CD8-positive, alpha-beta memory T cell (primary cell): ENCODE measurements at places on chromosomes 5 and 9. TPM values are rescaled to one million over a fixed set of nuclear protein-coding genes. Genes with fewer than 3 reads are reported as not detected.

- no peak for DNase-seq
Measured at GRCh38 chr9:96217294-96217707, 84.7 kb downstream of the HSD17B3 start.

GRCh38 chr5:135034236-135034962, 371 bp upstream of the PITX1 start:
- DNase-seq: no peak

- no peak for DNase-seq
Measured at GRCh38 chr5:39794513-39795210, 369.9 kb upstream of the DAB2 start.

GRCh38 chr9:6843742-6844141, 86.0 kb downstream of the KDM4C start:
- no peak for DNase-seq

DNA sequence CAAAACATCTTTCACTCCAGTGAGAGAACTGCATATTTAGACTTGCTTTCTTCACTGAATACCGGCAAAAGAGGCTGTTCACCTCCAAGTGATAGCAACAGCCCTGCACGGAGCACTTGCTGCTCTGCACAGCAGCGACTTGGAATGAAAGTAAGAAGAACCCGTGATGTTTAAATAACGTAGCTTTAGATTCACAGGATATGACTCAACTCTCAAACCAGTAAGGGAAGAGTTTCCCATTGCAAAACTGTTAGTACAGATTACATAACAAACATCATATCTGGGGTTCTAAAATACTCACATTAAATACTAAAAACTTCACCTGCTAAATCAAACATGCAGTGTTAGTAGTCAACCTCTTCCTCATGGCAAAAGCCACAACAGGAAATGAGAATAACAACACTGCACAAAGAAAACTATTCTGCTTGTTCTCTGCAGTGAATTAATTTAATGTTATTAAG, 203.4 kb downstream of the MCTP1 start:
- no peak for DNase-seq

DNA sequence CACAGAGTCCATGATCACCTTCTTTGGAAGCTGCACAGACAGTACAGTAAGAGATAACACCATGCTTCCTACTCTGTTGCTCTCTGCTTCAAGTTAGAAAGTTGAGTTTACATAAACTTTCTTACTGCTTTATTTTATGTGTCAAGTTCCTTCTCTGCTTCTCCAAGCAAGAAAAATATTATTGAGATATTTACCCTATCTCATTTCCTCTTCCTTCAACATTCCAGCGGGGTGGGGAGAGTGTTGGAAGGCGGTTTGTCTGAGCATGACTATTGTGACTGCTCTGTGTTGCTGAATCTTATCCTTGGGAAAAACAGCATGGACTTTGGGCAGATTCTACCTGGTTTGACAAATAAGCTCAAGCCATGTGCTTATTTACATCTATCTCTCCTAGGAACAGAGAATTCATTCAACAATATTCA, 66.9 kb upstream of the EPB41L4A start:
- no peak for DNase-seq

DNA sequence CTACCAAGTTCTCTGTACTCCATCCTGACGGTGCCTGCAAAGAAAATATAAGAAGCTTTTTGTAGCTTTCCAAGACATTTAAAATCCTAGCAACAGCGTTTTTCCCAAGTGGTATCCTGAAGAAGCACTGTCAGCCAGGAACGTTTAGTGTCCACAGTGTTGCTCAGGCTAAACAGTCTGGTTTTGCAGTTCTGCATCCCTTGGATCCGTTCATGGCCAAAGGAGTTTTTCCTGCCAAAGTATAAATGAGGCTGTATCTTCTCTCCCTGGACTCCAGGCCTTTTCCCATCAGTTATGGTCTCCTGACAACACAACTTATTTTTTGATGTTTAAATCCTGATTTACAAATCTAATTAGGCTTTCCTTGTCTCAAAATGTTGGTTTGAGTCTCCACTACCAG, 925.8 kb downstream of the TLE1 start:
- no peak for DNase-seq

Gene TEK
- not detected for total RNA-seq

Gene SLC36A2
- total RNA-seq: not detected

Gene RALGPS1
- 1.6 TPM for total RNA-seq
